ENCODE measurements at places on chromosomes 12 and 14.

DNA sequence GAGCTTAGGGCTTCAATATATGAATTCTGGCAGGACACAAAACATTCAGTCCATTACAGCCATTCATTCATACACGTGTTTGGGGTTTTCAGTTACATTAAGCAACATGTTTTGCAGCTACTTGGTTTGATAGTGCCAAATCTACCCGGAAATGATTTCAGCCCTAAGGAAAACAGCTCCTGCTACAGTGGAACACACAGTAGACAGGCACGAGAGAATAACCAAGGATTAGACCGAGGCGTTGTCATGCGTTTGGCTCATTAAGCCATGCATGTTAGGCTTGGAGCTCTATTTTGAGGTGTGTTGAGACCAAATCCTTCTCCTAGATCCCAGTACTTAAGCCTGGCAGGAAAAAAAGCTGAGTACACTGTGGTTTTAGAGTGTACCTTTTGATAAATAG, 177.4 kb downstream of the PRKCH start:
- DNase-seq = no peak

GRCh38 chr14:87179936-87180335, 813.0 kb downstream of the GALC start:
- DNase-seq = no peak

GRCh38 chr12:51635346-51635745, 44.3 kb downstream of the SCN8A start:
- DNase-seq = no peak

DNA sequence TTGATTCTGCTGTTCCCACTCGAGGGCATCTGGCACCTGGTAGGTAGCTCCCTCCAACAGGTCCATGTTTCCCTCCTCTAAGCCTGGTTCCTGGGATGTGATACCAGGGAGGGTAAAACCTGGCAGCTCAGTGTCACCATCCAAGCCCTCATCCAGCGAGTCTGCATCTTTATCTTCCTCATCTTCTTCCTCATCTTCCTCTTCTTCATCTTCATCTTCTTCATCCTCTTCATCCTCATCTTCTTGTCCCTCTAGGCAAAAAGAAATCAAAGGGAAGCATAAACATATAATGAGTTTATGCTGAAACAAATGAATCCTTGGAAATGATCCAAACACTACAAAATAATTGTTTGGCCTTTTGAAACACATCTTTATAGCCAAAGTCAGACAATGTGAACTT, 55.3 kb downstream of the ARMH4 start:
- DNase-seq = no peak

DNA sequence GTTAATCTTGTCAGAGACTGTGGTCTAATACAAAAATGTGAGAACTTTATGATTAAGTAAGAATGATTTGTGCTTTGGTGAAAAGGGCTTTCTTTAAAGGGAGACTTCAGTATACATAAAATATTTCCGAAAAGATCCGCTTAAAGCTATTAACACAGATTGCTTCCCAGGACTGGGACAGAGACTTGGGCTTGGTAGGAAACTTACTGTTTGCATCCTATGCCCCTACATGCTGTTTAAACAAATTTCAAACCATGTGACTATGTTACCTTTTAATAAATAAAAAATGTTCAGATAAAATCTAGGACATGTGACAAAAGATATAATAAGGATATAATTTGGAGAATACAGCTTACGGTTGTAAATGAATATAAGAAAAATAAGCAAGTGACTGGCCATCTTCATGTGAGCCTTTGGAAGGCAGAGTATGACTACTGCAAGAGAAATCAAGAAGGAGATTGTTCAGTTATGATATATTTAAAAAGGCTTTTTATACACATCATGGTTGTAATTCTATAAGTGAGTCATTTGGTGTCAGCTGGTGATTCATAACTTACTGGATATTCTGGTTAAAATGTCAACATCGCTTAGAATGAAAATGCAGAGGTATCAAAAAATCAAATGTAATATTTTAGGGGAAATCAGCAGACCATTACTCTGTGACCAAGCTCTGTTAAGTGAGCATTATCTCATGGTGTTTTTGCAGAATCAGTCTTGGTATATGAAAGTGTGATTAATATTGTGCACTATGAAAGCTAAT, 234.7 kb upstream of the E2F7 start:
- no peak for DNase-seq

DNA sequence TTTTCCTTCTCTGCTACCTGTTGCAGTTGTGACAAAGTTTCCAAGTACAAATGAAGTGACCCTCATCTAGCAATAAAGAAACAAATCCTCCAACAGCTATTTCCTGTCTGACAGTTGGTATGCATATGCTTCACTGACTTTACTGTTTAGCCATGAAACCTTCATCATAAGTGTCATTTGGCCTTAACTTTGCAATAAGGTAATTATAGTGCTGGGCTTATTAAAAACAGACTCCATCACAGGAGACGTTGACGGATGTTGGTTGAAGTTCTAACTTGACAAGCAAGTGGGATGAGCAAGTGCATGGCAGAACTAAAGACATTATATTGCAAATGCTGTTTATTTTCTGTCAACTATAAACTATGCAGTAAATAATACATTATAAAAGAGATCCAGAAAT, 425.2 kb downstream of the RPS29 start:
- no peak for DNase-seq

DNA sequence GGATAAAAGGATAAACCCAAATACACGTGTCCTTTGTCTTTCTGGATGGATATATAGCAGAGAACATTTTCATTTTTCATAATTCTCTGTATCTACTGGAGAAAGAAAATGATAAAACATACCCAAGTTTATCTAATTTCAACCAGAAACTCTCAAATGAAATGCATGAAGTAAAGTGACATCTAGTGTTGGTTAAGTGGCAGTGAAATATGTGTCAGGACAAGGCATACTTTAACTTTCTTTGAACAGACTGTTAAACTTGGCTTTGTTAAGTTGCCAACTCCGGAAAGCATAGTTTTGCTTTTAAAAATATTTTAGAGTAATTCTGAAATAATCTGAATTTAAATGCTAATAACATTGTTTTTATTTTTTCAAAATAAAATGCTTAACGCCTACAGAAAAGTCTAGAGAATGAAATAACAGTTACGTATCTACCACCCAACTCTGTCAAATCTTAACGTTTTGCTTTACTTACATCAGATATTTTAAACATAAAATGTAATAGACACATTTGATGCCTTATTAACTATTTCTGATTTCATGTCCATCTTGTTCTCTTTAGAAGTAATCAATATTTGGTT, 25.2 kb upstream of the NTN4 start:
- no peak for DNase-seq

- DNase-seq = no peak
Observed at GRCh38 chr12:33614630-33615029, 175.0 kb upstream of the SYT10 start.

- DNase-seq = no peak
Observed at GRCh38 chr12:21884936-21885335, 56.3 kb downstream of the ABCC9 start.

- no peak for DNase-seq
Observed at GRCh38 chr12:29744365-29744764, 39.4 kb downstream of the TMTC1 start.

DNA sequence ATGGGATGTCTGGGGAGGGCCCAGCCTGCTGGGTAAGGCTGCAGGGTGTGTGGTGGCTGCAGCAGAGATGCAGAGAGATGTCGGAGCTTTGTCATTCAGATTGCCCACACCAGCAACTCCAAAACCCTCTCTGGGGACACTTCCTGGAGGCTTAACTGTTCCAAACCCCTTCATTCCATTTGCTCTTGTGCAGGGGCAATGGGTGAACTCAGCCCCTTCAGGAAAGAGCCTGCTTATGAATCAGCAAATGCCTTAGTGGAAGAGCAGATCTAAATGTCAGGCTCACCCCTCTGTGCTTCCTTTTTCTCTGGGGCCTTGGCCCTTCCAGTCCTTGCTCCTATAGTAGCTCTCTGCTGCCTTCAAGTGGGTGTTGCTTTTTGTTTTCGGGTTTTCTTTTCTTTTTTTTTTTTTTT, 36.7 kb upstream of the GPATCH2L start:
- DNase-seq = no peak

DNA sequence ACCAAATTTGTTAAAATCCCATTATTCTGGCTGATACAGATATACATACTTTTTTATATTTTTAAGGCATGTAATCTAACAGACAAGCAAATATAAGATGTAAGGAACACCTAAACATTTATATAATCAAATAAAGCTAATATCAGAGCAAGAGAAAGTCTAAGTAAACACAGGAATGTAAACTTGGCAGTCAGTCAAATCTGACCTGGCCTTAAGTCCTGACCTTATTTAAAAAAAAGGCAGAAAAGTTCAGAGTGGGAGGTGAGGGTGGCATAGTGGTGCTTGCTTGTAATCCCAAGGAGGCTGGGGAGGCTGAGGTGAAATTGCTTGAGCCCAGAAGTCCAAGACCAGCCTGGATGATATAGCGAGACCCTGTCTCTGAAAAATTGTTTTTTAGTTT, 152.6 kb downstream of the DERA start:
- no peak for DNase-seq

GRCh38 chr12:55932551-55932910, 1.6 kb downstream of the DGKA start:
- peak; percentile 60 for DNase-seq

GRCh38 chr14:57533214-57533613, 39.6 kb upstream of the CCDC198 start:
- no peak for DNase-seq

GRCh38 chr12:27385766-27386564, 53.3 kb downstream of the BMAL2 start:
- no peak for DNase-seq

GRCh38 chr12:62128175-62128975, 131.8 kb upstream of the USP15 start:
- no peak for DNase-seq

- no peak for DNase-seq
Observed at GRCh38 chr12:111764120-111764821, 2.5 kb upstream of the ALDH2 start.

GRCh38 chr14:103066399-103066798, 9.1 kb upstream of the CDC42BPB start:
- DNase-seq = no peak

DNA sequence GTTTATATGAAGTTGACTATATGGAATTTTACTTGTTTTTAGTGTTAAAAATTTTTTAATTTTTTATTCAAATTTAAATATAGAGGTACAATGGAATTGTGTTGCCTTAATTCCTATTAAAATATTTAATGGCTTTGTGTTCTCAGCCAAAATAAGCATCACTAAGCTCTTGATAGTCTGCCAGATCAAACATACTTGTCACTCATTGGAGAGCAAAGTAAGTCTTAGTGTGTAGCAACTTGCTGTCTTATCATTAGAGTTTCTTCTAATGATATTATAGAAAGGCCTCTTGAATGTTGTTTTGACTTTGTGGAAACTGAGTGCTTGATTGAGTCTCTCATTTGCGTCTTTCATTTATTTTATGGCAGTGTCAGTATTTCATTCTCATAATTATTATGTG, 10.7 kb downstream of the SFSWAP start:
- no peak for DNase-seq

DNA sequence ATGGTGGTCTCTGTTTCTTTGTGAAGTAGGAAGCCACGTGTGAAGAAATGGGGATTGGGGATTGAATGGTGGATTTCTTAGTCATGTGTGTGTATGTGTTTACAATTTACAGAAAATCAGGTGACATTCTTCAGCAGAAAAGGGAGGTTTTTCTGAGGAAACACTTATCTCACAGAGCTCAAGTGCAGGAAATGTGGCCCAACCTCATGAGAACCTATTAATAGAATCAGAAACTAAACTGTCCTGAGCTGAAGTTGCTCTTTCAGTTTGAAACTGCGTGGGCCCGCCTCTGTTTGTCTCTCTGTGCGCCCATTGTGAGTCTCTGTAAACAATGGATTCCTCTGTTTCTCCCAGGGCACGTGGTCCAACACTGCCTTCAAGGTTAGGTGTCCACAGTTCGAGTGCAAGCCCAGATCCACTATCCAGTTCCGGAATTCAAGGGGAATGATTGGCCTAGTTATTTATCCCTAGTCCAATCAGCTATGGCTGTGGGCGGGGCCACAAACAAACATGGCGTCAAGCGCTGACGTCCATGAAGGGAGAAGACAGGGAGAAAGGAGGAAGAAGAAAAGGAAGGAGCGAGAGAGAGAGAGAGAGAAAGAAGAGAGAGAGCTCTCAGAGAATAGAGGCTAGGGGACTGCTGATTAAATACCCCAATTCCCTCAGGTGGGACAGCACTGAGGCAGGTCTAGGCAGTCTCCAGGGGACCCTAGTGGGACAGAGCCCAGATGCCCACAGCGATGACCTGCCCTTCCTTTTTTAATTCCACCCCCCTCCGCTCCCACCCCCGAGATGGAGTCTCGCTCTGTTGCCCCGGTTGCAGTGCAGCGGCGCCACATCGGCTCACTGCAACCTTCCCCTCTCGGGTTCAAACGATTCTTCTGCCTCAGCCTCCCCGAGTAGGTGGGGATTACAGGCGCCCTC, 31.4 kb upstream of the C12orf76 start:
- peak; percentile 62 for DNase-seq

- DNase-seq = no peak
Observed at GRCh38 chr12:85076688-85077430, 40.7 kb downstream of the LRRIQ1 start.

DNA sequence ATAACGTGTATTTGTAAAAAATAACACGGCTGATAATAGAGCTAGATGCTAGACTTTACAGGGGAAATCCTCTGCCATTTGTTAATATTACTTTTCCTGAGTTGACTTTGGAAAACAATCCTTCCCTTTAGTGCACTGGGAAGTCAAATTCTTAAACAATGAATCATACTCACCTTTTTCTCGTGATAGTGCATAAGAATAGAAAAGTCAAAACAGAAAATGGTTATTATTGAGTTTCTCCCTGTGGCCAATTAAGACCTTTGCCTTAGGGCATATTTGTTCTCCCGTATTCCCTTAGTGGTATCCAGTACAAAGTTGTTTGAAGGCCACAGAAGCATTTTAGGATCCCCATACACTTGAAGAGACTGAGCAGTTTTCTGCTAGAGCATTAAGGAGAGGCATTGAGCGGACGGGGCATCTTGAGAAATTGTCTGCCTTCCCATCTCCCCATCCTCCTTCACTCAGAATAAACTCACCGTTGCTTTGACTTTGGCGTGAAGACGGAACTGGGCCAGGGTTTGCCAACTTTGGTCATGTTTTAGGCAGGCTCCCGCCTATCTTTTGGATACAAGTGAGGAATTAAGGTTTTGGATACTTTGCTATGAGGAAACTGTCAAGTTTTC, 171.3 kb downstream of the TMTC2 start:
- DNase-seq = no peak

- no peak for DNase-seq
Observed at GRCh38 chr14:63465347-63465746, 77.8 kb downstream of the PPP2R5E start.

- DNase-seq = no peak
Observed at GRCh38 chr14:74155749-74156148, 71.0 kb downstream of the LIN52 start.

DNA sequence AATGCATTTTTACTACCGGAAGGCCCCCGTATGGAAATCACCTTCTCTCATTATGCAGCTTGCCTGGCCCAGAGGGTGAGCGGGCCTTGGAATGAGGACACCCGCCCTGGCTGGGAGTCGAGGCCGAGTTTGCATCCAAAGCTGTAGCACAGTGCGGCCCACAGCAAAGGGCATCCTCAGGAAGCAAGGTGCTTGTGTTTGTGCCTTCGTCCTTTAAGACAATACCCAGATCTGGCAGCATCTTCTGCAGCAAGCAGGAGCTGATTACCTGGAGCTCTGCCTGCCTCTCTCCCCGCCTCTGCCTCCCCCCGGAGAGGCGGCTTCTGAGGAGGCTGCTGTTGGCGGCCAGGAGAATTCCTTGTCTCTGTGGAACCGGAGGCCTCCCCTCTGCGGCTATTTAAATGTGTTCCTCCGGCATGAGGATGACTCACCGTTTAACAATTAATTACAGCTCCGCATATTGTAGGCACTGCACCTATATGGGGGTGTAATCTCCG, 145.3 kb downstream of the CACNA1C start:
- no peak for DNase-seq

Data from activated gamma-delta T cell treated with Interleukin-2 at 50 U/mL for 16 hours (primary cell).